Articular chondrocyte of knee joint (primary cell): ENCODE measurements at places on chromosomes 6 and 20. TPM values are rescaled to one million over a fixed set of nuclear protein-coding genes. Genes with fewer than 3 reads are reported as not detected.

Gene C20orf96
- total RNA-seq = 0.65 and 1.2 TPM in 2 replicates

Gene JPH2
- total RNA-seq = 0.22 and 0.52 TPM in 2 replicates

Gene DDO
- total RNA-seq = 3.3 and 4.9 TPM in 2 replicates

Gene TMEM217
- 2.6 and 3.3 TPM in 2 replicates for total RNA-seq

Gene BPIFB1
- total RNA-seq = not detected in 2 replicates

Gene SIRPB1
- total RNA-seq = not detected in 2 replicates

Gene OPN5
- total RNA-seq = not detected in 2 replicates

Gene FOXF2
- 3.8 and 5.7 TPM in 2 replicates for total RNA-seq

Gene NRSN1
- total RNA-seq = not detected in 2 replicates

Gene PHACTR1
- total RNA-seq = 6.0 and 12.2 TPM in 2 replicates

Gene COL11A2
- 0.26 and 0.65 TPM in 2 replicates for total RNA-seq

Gene ADGB
- not detected in 2 replicates for total RNA-seq

Gene PARD6B
- 0.52 and 0.97 TPM in 2 replicates for total RNA-seq

Gene ARFGEF3
- total RNA-seq = 6.5 and 8.2 TPM in 2 replicates

Gene ZFP57
- total RNA-seq = not detected in 2 replicates

Gene TPBG
- total RNA-seq = 34.9 and 35.9 TPM in 2 replicates

Gene SLC24A3
- total RNA-seq = 0.26 and 2.3 TPM in 2 replicates

Gene FAM209B
- 0.22 and 0.52 TPM in 2 replicates for total RNA-seq

Gene ZKSCAN4
- total RNA-seq = 6.3 and 6.8 TPM in 2 replicates

Gene VNN1
- total RNA-seq = 0.13 and 0.32 TPM in 2 replicates

Gene OR12D1
- not detected in 2 replicates for total RNA-seq

Gene VGLL2
- total RNA-seq = not detected in 2 replicates

Gene HMGN3
- 29.1 and 29.9 TPM in 2 replicates for total RNA-seq

Gene ARG1
- total RNA-seq = not detected in 2 replicates

Gene ZSCAN23
- total RNA-seq = 2.5 and 5.9 TPM in 2 replicates

Gene NKX2-2
- not detected in 2 replicates for total RNA-seq
